ENCODE measurements at places on chromosomes 1 and 21. TPM values are rescaled to one million over a fixed set of nuclear protein-coding genes. Genes with fewer than 3 reads are reported as not detected.

DNA sequence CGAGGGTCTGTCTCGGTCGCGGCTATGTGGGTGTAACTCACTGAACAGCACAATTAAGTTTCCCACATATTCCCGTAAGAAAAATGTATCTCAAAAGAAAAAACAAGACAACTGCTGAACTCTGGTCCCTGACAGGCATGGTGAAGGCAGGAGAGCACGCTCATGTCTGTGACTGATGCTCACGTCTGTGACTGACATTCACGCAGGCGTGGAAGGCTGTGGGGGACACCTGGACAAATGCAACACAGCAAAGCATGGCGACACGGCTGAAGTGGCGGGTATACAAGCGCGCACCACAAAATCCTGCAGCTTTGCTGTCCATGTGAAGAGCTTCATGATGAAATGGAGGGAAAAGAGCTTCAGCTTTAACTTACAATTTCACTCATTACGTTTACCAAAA lies 6.0 kb downstream of the PTTG1IP start:
- no peak overlapping the region for H3K27ac ChIP-seq
- DNase-seq, result no peak
- H3K4me3 ChIP-seq, result no peak overlapping the region
- H3K4me1 ChIP-seq, result peaks cover 75% of the 10 kb centered on the region

DNA sequence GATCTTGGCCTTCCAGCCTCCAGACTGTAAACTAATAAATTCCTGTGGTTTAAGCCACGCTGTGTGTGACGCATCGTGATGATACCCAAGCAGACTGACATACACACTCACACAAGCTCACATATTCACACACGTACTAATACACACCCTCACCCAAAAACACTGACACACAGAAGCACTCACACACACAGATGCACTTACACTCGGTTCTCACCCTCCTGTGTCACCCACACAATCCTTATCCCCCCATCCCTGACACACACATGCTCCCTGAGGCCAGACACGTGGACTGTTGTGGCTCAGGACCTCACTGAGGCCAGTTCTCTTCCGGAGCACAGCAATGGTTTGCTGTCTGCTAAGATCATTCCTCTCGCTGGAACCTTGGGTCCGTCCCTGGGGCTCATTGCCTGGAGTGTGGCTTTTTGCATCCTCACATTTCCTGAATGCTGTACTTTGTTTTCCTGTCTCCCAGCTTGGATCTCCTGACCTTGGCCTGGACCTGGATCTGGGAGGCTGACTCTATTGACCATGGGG lies 76.9 kb upstream of the LYST start:
- peaks cover 3% of the 10 kb centered on the region for H3K27me3 ChIP-seq
- H3K4me1 ChIP-seq, result peaks cover 68% of the 10 kb centered on the region
- peak overlapping the region; percentile 95 for H3K27ac ChIP-seq
- DNase-seq, result peak; percentile 94
- peak overlapping the region; percentile 33 for H3K4me3 ChIP-seq

- peaks cover 2% of the 10 kb centered on the region for H3K27me3 ChIP-seq
- H3K36me3 ChIP-seq, result no peaks in the 10 kb centered on the region
- peaks cover 16% of the 10 kb centered on the region for H3K4me1 ChIP-seq
- peak; percentile 59 for DNase-seq
- no peak overlapping the region for H3K4me3 ChIP-seq
- H3K27ac ChIP-seq, result no peak overlapping the region
Observed at GRCh38 chr1:182259229-182259872, 132.2 kb downstream of the GLUL start.

DNA sequence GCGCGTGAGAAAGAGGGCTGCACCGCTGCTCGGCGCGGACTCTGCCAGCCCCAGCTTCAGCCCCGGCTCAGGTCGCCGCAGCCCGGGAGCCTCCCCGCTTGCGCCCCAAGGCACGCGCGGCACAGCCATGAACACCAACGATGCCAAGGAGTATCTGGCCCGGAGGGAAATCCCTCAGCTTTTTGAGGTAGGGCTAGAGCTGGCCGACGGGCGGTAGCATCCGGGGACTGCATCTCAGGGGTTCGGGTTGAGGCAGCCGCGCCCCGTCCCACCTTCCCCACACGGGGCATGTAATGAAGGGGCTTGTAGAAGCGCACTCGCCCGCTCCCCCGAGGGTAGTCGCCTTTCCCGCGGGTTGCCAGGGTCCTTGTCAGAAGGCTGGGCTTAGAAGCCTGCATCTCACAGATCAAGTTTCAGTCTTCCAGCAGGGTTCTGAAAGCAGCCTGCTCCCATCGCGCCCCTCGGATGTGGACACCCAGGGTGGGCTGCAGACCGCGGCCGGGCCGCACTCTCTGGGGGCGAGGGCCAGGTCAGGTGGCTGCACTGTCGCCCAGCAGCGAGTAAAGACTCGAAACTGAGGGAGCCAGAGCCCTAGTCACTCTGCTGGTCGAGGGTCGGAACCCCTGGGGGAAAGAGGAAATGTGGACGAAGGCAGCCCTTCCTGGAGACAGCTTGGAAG lies 507 bp downstream of the AK5 start:
- peaks cover 1% of the 10 kb centered on the region for H3K27me3 ChIP-seq
- peak; percentile 32 for DNase-seq
- H3K4me1 ChIP-seq, result peaks cover 45% of the 10 kb centered on the region
- H3K4me3 ChIP-seq, result peak overlapping the region; percentile 95

The SPRR2F gene
- total RNA-seq, result not detected

DNA sequence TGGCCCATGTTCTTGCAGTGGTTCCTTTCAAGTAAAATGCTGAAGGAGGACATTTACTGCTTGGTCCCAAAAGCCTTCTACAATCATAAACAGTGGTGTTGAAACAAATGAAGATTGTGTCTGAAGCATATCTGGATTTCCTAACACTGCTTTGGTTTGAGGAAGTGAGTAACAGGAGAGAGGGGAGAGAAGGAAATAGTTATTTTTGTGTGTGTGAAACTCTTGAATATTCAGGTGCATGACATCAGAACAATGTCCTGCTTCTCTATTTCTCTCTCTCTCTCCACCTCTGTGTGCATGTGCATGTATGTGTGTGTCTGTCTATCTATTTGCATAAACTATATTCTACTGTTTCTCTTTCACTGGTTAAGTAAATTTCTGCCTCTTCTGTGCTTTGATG lies 61.4 kb upstream of the TNFSF18 start:
- no peak overlapping the region for H3K4me3 ChIP-seq
- H3K36me3 ChIP-seq, result peaks cover 16% of the 10 kb centered on the region
- H3K4me1 ChIP-seq, result peaks cover 31% of the 10 kb centered on the region

DNA sequence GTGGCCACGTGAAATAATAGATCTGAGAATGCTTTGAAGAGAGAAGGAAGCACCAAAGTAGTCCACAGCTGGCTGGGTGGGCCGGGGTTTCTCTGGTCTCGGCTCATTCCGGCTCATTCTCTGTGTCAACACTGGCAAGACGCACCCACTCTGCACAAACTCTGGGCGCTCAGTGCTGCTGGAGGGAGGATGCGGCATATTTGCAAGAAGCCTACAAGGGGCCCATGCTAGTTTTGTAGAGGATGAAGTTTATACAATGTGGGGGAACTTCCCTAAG lies 28.8 kb upstream of the TMPRSS2 start:
- H3K4me3 ChIP-seq, result no peak overlapping the region
- DNase-seq, result no peak
- no peaks in the 10 kb centered on the region for H3K36me3 ChIP-seq
- H3K27me3 ChIP-seq, result peaks cover 27% of the 10 kb centered on the region
- no peak overlapping the region for H3K27ac ChIP-seq

DNA sequence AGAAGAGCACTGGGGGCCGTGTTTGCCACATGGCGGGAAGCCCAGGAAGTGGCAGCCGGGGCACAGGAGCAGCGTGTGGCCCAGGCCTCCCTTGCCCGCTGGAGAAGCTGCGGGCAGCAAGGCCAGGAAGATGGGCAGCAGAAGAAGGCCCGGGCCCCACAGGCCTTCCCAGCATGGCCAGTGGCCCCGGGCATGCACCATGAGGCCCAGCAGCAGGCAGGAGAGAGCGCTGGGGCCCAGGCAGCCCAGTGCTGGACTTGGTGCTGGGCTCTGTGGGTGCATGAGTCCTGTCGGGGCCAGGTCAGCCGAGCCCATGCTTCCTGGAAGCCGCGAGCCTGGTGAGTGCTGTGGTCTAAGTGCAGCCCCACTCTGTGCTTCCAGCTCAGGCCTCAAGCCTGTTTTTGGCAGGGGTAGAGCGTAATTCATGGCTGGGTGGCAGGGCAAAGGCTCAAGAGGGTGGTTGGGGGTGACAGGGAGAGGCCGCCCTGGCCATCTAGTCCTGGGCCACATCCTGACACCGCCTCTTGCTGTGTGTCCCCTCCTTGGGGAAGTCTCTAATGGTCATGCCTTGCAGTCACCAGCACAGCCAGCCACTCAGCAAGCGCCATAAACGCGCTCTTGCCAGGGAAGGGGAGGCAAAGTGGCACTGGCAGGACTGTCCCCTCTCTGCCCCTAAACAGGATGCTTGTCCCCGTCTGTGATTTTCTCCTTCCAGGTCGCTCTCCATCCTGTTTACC lies 21.3 kb downstream of the MTHFR start:
- H3K36me3 ChIP-seq, result no peaks in the 10 kb centered on the region
- DNase-seq, result no peak
- no peak overlapping the region for H3K27ac ChIP-seq
- H3K4me3 ChIP-seq, result no peak overlapping the region
- H3K27me3 ChIP-seq, result peaks cover 5% of the 10 kb centered on the region

The LCE2C gene
- not detected for total RNA-seq

The CR1L gene
- total RNA-seq, result not detected

DNA sequence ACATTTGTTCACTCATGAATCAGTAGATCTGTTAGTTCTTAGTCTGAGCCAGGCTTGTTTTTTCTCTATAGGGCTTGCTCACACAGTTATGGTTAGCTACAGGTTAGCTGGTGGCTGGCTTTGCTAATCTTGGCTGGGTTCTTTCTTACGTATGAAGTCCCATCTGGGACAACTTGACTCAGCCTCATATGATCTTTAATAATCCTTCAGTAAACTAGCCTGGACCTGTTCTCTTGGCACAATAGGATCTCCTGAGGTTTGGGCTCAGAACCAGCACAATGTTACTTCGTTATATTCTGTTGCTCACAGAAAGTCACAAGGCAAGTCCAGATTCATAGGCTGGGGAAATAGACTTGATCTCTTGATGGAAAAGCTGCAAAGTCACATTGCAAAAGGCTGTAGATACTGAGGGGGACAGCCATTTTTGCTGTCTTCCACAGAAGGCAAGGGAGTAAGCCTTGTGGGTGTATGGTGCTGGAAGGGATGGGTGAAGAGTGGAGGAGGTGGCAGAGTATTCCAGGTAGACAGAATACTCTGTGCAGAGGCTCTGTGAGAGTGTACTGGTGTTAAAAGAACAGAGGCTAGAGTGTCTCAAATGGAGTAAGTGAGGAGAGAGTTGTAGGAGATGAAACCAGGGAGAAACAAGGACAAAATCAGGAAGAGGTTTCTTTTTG lies 24.4 kb downstream of the EFCAB7 start:
- H3K4me3 ChIP-seq, result no peak overlapping the region
- H3K36me3 ChIP-seq, result peaks cover 5% of the 10 kb centered on the region
- DNase-seq, result no peak
- H3K27ac ChIP-seq, result no peak overlapping the region

DNA sequence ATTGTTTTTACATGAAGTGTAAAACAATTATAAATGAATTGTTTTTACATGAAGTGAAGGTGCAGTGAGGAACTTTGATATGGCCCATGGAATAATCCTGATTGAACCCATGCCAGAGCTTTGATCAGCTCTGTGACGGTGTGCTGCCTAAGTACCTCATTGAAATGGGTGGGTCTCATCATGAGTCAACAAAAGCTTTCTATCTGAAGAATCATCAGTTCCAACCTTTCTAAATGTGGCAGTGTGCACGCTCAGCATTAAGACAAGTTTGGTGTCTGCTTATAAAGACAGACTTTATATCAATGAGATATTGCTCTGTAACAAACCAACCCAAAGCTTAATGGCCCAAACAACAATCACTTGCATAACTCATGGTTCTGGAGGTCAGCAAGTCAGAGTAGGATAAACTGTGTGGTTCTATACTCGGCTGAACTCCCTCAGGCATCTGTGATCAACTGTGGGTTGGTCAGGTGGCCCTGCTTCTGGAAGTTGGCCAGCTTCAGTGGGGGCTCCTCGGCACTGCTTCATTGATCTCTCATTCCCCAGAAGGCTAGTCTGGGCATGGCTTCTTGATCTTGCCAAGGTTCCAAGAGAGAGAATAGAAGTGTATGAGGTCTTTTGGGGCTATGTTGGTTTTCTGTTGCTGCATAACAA lies 258.0 kb downstream of the LTN1 start:
- H3K36me3 ChIP-seq, result peaks cover 12% of the 10 kb centered on the region
- no peak overlapping the region for H3K4me3 ChIP-seq
- peaks cover 21% of the 10 kb centered on the region for H3K4me1 ChIP-seq
- H3K27ac ChIP-seq, result no peak overlapping the region
- H3K27me3 ChIP-seq, result no peaks in the 10 kb centered on the region

GRCh38 chr1:27598295-27598687 lies 5.7 kb downstream of the AHDC1 start:
- H3K27ac ChIP-seq, result peak overlapping the region; percentile 34
- no peak for DNase-seq
- no peaks in the 10 kb centered on the region for H3K4me1 ChIP-seq
- no peak overlapping the region for H3K4me3 ChIP-seq
- H3K27me3 ChIP-seq, result peaks cover 2% of the 10 kb centered on the region

GRCh38 chr1:94817712-94818111 lies 2.4 kb upstream of the SLC44A3 start:
- no peaks in the 10 kb centered on the region for H3K36me3 ChIP-seq
- H3K4me1 ChIP-seq, result peaks cover 5% of the 10 kb centered on the region
- peaks cover 4% of the 10 kb centered on the region for H3K27me3 ChIP-seq
- no peak overlapping the region for H3K4me3 ChIP-seq
- H3K27ac ChIP-seq, result no peak overlapping the region

- H3K27ac ChIP-seq, result no peak overlapping the region
- H3K27me3 ChIP-seq, result no peaks in the 10 kb centered on the region
- no peaks in the 10 kb centered on the region for H3K36me3 ChIP-seq
Observed at GRCh38 chr1:48596046-48596445, 124.0 kb upstream of the SPATA6 start.

The RNU1-1 gene
- total RNA-seq, result 3,681 TPM

The NBPF1 gene
- 39.8 TPM for total RNA-seq

DNA sequence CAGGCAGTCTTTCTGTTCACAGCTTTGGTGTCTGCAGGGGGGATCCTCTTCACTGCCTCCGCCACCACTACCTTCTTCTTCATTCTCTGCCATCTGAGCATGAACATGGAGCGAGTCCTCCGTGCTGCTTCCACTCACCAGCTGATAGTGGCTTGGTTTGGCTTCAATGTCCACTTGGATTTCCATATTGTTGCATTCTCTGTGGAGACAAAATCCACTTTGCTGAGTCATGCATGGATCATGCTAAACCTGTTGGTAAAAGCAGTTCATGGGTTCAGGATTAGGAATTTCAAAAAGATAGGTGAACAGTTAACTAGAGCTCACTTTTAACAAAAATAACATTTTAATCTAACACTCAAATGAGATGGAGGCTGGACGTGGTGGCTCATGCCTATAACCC lies 27.5 kb downstream of the RNF19B start:
- H3K27ac ChIP-seq, result peak overlapping the region; percentile 48
- no peaks in the 10 kb centered on the region for H3K27me3 ChIP-seq
- peaks cover 43% of the 10 kb centered on the region for H3K4me1 ChIP-seq

DNA sequence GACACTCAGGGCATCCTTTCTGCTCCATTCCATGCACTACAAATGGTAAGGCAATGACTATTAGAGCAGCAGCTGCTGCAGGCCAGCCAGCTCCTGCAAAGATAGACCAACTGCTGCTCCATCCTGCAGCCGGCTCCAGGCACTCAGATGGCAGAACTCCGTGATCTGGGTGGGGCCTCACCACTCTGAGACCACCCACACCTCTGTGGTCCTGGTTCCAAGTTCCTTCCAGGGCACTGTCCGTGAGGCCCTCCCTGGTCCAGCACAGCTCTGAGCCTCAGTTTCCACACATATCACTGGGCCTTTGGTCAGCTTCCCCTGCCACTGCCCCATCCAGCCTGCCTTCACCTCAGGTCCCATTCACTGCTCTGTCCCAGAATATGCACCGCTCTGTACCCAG lies 114.7 kb downstream of the DMRTB1 start:
- no peak overlapping the region for H3K4me3 ChIP-seq
- DNase-seq, result no peak
- peaks cover 9% of the 10 kb centered on the region for H3K4me1 ChIP-seq

Data from HFFc6 (cell line).